ENCODE measurements at places on chromosomes 16 and 17.

DNA sequence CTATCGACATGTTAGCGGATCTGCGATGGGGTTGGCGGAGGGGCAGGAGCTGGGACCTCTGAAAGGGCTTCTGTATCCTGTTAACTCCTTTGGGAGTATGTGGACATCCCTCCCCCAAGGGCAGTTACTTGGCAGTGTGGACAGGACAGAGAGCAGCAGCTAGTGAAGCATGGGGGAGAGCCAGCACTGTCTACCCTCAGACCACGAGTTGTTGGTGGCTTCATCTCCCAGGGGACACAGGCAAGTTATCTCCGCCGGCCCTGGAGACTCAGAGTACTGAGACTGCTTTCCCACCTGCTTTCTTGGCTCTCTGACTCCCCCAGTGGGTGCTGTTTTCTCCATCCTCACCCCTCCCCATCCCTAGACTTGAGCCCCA is 5.3 kb upstream of the GFAP start:
- DNase-seq = no peak

DNA sequence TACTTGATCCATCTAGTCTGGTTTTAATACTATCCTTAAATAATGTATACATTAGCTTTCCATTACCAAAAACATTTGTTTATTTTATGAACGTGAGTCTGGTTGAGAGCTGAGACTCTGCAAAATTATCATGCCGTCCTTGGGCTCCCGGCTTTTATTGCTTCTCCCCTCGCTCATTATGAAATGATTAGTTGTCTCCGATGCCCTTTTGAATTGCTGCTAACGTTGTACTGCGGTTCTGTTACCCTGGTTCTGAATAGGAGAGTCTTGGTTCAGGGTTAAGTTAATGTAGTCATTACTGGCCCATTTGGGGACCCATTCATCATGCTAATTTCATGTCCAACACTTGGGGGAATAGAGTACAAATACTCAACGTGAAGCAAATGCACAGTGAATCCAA is 12.8 kb downstream of the XYLT1 start:
- no peak for DNase-seq

DNA sequence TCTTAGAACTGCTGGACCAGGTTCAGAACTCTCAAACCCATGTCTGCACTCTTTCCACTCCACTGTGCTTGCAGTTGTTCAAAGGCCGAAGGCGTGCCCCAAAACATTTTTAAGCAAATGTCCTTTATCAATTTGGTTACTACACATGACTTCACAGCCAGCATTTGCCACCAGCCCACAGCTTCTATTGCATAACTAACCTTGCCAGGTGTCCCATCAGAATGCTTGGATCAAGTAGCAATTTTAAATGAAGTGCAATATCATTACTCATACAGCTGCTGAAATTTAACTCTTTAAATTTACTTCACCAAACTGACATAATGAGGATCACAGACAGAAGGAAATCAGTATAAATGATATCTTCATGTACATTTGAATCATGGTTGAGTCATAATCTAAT is 29.8 kb upstream of the HS3ST3A1 start:
- DNase-seq = no peak

DNA sequence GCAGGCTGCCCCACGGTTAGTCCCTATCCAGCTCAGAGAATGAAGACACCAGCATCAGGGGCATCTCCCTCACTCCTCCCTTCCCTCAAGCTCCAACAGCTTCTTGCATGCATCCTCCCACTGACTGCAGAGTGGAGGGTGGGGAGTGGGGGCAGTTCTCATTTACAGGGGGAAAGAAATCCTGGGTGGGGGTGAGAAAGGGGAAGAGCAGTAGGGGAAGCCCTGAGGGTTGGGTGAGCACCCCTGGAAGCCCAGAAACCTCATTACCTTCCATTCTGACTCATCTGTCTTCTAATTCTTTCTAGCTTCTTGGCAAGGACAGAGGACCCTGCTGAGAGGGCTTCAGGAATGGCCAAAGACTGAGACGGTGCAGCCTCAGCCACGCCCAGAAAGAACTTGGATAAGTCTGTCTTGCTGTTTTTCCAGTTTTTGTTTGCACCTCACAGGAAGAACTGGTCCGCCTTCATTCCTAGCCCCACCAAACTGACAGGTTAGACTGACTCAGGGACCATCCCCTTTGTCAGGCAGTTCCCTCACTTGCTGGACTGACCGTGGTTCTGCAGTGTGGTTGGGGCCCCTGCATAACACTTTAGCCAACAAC is 52.5 kb upstream of the WSB1 start:
- DNase-seq = no peak

- no peak for DNase-seq
Measured at GRCh38 chr16:46883353-46883689, 841 bp upstream of the GPT2 start.

GRCh38 chr17:66399441-66399840 is 97.0 kb downstream of the PRKCA start:
- DNase-seq = peak; percentile 85

DNA sequence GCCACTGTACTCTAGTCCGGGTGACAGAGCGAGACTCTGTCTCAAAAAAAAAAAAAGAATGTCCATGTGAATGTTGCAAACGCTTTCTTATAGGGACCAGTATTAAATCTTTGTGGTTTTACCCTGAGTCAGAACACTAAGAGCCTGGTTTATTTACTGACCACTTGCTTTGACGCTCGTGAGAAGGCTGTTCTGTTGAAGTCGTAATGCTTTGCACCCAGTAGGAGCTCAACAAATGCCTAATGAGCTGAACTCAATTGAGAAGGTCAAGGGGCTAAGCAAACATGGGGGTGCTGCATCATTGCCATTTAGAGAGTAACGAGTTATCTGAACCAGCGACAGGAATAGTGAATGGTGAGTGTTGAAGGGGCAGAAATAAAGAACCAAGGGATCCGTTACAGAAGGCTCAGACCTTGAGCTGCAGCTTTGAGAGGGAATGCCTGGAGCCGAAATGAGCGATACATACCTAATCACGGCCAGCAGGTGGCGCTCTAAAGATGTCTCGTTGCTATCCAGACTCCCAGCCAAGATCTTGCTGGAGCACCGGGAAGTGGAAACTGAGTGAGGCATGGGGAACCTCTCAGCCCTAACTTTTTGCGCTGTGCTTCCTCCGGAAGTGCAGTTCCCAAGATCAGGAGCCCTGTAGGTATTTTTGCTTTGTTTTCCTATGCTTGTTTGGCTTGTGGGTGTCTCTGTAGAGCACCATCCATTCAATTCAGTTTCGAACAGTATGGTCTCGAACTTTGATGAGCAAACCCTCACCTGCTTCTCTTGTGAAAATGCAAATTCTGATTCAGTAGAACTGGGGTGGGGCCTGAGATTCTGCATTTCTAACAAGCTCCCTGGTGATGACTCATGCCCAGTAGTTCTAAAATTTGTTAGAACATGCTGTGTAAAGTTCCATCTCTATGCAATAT is 12.6 kb upstream of the RNF222 start:
- DNase-seq = peak; percentile 56

DNA sequence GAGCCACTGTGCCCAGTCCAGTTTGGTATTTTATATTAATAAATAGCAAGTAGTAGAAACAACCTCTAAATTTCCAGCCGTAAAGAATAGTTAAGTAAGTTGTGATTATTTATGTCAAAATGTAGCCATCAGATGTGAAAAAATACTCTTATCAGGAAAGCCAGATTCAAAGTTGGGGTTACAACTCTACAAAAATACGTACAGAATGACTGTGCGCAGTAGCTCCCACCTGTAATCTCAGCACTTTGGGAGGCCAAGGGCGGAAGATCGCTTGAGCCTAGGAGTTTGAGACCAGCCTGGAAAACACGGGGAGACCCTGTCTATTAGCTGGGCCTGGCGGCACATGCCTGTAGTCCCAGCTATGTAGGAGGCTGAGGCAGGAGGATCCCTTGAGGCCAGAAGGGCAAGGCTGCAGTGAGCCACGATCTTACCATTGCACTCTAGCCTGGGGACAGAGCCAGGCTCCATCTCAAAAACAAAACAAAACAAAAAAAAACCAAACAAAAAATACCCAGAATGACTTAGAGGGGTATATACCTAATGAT is 1.7 kb downstream of the PDP2 start:
- DNase-seq = no peak

GRCh38 chr17:19979917-19980770 is 2.5 kb upstream of the AKAP10 start:
- DNase-seq = no peak

Measured in Jurkat, Clone E6-1 (cell line).